ENCODE measurements at places on chromosomes 7 and 10.
A peak's percentile ranks its signal among the peaks of the same experiment; 100 is the strongest.

DNA sequence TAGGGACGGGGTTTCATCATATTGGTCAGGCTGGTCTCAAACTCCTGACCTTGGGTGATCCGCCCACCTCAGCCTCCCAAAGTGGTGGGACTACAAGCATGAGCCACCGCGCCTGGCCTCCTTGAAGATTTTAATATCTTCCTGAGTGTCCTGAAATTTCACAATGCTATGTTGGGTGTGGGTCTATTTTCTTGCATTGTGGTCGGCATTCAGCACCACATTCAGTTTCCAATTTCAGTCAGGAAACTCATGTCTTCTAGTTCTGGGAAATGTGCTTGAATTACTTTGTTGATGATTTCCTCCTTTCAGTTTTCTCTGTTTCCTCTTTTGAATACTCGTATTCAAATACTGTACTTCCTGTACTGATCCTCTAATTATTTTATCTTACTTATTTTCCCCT is 49.3 kb upstream of the IL6 start:
- no peak for DNase-seq

DNA sequence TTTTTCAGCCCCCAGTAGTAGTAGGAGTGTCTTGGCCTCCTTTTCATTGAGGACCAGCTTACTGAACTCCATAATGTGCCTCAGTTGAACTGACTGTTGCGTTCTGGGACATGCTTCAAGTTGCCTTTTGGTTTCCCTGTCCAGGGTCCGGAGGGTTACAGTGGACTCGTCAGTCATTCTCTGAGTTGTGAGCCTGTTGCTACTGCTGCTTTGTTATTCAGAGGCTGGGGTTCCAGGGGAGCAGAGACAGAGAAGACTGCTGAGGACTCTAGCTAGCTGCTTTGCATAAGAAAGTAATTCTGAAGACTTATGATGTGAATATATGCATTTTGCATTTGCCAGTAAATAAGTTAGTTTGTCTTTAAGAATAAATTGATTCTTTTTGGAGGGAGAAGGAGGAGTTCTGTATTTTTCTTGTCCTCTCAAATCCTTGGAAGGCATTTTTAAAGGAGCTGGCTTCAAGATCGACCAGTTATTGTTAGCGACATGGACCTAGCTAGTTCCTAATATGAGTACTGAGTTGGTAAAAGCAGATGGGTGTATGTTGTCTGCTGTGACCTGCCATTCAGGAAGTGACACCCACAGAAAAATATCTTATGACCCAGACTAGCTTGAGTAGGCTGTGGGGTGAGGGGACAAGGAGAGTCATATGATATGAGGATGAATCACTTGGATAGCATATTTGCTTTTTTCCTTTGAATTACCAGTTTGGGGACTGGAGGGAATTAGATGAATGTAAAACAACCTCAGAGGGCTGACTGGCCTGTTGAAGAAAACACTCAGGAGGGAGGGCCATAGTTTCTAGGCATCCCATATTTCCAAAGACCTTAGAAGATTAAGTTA is 8.3 kb downstream of the PI4K2A start:
- DNase-seq: peak; percentile 29

DNA sequence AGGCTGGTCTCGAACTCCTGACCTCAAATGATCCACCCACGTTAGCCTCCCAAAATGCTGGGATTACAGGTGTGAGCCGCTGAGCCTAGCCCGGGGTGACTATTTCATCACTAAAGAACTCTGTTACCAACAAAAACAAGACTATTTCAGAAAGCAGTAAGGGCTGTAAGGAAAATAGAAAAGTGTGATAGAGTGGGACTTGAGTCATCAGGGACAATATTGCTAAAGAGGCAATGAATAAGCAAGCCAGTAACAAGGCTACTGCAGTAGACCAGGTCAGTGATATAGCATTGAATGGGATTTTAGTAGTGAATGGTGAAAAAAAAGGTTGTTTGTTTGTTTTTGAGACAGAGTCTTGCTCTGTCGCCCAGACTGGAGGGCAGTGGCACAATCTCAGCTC is 51.7 kb downstream of the SVOPL start:
- no peak for DNase-seq

DNA sequence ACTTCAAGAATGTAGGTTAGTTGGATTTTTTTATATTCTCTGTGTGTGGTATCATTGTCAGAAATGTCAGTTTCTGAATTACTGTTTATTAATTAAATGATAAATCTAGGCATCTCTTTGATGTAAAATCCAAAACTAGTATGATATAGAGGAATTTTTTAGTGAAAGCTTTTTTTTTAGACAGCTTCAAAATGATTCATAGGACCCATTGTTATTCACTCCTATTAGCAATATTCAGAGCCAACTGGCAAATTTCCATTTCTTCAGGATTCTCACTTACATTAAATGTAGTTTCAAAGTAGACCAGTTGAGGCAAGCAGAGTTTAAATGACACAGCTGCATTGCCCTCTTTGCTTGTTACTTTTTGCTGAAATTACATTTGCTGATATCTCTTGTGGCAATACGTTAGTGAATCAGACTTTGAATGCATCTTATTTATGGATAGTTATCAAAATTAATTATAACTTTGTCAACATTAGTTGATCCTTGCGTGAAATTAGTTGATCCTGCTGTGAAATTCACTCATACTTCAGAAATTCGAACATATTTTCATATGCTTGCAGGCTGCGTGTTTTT is 20.3 kb downstream of the ZNF277 start:
- no peak for DNase-seq

DNA sequence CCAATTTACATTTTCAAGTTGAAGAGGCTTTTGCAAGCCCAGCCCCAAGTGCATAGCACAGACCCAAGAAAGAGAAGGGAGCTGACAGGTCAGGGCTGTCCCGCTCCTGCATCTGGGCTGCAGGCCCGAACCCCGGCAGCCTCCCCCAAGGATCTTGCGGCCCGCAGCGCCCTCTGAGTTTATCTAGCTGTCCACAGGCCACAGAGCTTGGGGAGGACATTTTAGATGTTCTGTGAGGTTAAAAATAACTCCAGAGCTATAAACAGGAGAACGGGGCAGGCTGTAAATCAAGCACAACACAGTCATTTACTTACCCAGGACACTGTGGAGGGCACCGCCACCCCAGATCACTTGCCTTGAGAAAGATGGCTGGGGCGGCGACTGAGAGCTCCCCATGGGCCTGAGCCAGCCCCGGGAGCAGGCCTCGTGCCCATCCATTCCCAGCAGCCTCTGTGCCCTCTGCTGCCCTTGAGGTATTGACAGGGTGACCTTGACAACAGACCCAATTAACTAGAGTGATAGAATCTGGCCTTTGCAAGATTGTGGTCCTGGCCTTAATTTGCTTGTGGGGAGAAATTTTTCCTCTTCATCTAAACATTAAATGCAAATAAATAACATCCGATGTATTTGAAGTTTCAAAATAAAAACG is 563.0 kb downstream of the TCERG1L start:
- no peak for DNase-seq

- DNase-seq: no peak
Observed at GRCh38 chr10:44572146-44572545, 187.2 kb upstream of the CXCL12 start.

DNA sequence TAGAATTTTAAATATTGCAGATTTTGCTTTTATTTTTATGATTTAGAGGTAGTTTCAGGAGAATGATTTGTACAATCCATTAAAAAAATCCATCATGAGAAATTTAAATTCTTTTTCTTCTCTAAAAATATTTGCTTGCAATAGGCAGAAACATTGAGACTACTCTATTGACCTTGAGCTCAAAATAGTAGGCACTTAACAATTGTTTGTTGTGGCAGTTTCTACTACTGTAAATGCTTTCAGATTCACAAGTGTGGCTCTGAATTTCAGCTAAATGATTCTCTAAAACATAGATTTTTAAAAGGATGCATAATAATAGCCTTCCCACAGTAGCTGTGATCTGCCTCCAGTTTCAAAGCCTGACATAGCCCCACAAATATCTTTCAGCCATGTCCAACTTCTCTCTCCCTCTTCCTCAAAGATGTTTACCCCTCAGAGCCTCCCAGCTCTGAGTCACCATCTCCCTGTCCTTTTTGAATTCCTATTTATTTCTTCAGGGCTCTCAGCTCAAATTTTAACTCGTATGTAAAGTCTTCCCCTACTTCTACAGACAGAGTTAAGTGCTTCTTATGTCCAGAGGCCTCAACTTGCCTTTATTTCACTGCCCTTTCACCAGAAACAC is 160.5 kb downstream of the AOAH start:
- DNase-seq: no peak

DNA sequence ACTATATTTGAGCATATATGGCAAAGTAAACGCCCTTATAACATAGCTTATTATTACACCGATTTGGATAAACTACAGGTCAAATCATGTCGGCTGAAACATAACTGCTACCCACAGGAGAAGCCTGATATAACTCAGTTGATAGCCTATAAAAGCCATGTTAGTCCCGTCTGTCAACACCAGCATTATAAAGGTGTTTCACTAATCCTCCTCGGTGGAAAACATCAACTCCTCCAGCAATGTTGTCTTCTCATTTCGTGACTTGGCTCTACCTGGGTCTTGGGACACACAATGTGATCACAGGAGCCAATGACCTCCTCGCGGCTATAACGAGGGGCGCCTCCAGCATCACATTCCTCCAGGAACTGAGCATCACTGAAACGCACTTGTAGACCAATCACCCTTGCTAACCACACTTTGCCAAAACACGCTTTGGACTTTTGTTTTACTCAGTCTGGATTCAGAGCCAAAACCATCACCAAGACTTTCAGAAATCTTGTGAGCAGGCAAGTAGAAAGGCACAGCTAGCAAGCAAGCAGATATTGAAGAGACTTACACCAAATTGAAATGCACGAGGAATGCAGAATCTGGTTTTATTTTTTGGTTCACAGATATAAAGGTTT is 269.7 kb upstream of the NFE2L3 start:
- DNase-seq: no peak

- no peak for DNase-seq
Observed at GRCh38 chr10:34835908-34836508, 20.9 kb upstream of the PARD3 start.

- DNase-seq: no peak
Observed at GRCh38 chr10:90167174-90168064, 466.0 kb downstream of the KIF20B start.

DNA sequence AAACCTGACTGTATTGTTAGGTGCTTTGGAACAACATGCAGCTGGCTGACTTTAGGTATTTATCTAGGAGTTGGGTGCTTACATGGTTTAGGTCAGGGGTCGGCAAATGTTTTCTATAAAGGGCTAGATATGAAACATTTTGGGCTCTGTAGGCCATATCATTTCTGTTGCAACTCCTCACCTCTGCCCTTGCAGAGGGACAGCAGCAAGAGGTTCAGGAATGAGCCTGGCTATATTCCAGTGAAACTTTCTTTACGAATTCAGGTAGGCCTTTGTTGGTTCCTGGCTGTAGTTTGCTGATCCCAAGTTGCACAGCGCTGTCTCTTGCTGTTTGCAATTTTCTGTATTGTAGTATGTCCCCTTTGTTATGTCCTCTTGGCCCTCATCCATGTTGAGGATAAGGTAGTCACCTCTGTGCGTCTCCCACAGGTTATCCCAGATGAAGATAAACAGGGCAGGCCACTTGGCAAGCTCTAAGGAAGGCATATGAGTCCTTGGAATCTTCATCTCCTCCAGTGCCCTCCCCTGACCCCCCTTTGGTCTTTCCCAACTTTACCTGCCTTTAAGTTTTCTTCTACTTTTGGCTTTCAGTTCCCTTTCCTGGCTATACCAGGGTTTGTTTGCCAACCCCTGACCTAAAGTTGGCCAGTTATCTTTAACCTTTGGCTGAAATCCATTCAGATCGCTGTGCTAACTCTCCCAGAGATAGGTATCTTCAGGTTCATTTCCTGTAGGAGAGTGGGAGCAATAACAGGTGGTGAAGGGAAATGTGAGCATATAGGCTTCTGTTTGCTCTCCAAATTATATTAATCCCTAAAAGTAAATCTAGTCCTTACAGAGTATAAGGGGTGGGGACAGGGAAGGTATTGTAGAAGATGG is 36.1 kb downstream of the SGPL1 start:
- no peak for DNase-seq

DNA sequence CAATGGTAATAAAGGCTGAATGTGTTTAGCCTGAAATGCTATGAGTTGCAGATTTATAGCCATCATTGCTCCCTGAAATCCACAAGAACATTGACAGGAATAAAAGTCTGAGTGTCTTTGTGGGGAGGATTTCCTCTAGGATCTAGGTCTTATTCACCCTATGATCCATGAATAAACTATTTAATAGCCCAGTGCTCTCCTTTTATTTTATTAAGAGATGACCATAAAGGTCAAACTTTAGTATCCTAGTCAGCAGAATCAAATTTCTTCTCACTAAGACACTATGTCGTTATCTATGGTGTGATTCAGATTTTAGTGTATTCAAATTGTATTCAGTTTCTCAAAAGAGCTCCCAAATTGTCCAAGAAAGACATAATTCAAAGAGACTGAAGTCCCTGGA is 67.8 kb upstream of the AKR1E2 start:
- no peak for DNase-seq

GRCh38 chr7:152897401-152897800 is 137.8 kb downstream of the ACTR3B start:
- DNase-seq: no peak

- DNase-seq: no peak
Observed at GRCh38 chr7:128781126-128781525, 5.5 kb upstream of the OPN1SW start.

DNA sequence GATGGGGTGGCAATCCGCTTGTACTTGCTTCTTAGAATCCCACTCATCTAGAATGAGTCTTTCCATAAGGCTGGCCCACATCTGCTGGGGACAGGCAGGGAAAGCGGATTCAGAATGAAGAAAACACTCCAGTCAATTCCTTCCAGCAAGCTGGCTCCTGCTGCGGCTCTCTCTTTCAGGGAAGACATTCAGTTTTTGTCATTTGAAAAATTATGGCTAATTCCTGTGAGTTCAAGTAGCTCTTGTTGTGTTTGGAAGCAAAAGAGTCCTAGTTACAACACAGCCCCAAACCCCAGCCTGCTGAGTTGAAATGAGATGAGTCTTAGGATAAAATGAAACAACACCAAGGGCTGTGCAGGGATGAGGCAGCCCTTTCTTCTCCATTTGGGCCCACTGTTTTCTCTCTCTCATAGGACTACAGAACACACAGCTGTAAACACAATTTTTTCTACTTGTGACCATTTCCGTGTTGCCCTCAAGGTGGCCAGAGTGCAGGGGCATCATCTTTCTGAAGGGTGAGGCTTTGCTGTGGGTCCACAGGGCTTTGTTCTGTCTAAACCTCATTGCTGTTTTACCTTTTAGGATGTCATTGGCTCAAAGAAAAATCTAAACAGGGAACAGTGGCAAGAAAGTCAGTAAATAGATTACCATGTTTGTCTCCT is 90.8 kb upstream of the EEPD1 start:
- DNase-seq: no peak

- no peak for DNase-seq
Observed at GRCh38 chr10:119680050-119680449, 28.9 kb downstream of the BAG3 start.

All from stimulated activated CD8-positive, alpha-beta memory T cell treated with anti-CD3 and anti-CD28 coated beads, Interleukin-15, amount 100 ng/mL, for 4 hours (primary cell).